ENCODE measurements at places on chromosomes 5 and 9.

- DNase-seq: no peak
- peak overlapping the region; percentile 35 for H3K27ac ChIP-seq
- H3K36me3 ChIP-seq: no peaks in the 10 kb centered on the region
- H3K4me3 ChIP-seq: no peak overlapping the region
- H3K4me1 ChIP-seq: peaks cover 13% of the 10 kb centered on the region
- no peaks in the 10 kb centered on the region for H3K27me3 ChIP-seq
Measured at GRCh38 chr5:72478684-72479083, 28.5 kb downstream of the ZNF366 start.

GRCh38 chr5:169521366-169521983 is 62.1 kb upstream of the SPDL1 start:
- H3K36me3 ChIP-seq: no peaks in the 10 kb centered on the region
- H3K4me3 ChIP-seq: no peak overlapping the region
- no peaks in the 10 kb centered on the region for H3K4me1 ChIP-seq
- no peak for DNase-seq
- no peaks in the 10 kb centered on the region for H3K27me3 ChIP-seq
- H3K27ac ChIP-seq: no peak overlapping the region

DNA sequence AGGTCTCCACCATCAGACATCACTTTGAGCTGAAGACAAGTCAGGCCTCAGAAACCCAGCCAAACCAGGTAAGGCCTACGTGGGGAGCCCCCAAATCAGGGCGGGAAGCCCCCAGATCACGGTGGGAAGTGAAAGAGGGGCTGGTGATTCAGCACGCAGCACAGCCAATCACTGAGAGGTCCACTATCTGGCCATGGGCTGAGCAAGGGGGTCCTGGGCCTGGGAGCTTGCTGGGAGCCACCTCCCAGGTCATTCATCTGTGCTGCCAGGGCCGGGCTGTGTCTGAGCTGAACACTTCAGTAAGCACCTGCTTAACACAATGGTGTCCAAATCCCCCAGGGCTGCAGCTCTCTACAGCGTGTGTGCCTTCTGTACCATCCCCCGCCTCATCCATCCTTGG is 15.5 kb downstream of the MED10 start:
- peaks cover 17% of the 10 kb centered on the region for H3K36me3 ChIP-seq
- H3K4me3 ChIP-seq: no peak overlapping the region
- no peaks in the 10 kb centered on the region for H3K27me3 ChIP-seq
- no peak for DNase-seq

GRCh38 chr9:127207734-127208410 is 56.7 kb upstream of the GARNL3 start:
- peaks cover 5% of the 10 kb centered on the region for H3K4me1 ChIP-seq
- no peak overlapping the region for H3K4me3 ChIP-seq
- no peak overlapping the region for H3K27ac ChIP-seq
- DNase-seq: no peak

DNA sequence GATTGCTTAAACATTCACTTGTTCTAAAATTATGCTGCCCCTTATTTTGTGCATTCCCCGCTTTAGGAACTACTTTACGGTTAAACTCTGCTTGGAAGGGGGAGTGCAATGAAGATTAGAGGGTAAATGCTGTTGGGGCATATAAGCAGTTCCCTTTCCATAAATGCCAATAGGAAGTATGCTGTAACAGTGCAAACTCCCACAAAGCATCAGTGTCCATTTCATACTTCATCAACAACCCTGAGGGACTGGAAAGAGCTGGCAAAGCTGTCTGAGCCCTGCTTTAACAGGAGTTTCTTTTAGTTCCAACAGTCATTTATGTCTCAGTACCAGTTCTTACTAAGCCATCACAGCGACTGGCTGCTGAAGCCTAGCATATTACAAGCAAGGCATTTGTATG is 1.8 kb downstream of the ACTL7A start:
- H3K4me3 ChIP-seq: no peak overlapping the region
- H3K4me1 ChIP-seq: no peaks in the 10 kb centered on the region
- H3K27me3 ChIP-seq: no peaks in the 10 kb centered on the region
- H3K27ac ChIP-seq: no peak overlapping the region

DNA sequence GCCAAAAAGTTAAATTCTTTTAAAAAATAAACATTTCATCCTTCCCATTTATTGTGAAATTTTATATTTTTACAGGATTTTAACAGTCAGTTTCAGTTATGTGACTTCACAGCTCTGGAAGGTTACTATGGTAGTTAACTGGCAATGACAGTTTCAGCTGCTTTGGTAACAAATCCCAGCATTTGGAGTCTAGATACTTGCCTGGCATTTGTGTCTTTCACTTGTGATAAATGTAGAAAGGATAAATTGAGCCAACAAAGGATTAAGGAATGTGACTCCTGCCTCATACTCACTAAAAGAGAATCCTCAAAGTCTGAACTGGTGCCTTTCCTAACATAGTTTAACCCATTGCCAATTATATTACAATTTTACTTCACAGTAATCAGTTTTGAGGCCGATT is 315.5 kb downstream of the FER start:
- no peaks in the 10 kb centered on the region for H3K36me3 ChIP-seq
- H3K4me1 ChIP-seq: peaks cover 35% of the 10 kb centered on the region
- H3K27me3 ChIP-seq: no peaks in the 10 kb centered on the region
- no peak overlapping the region for H3K4me3 ChIP-seq

- no peak overlapping the region for H3K4me3 ChIP-seq
- H3K27me3 ChIP-seq: no peaks in the 10 kb centered on the region
- H3K27ac ChIP-seq: no peak overlapping the region
- no peak for DNase-seq
- peaks cover 12% of the 10 kb centered on the region for H3K4me1 ChIP-seq
- H3K36me3 ChIP-seq: no peaks in the 10 kb centered on the region
Measured at GRCh38 chr5:98631311-98632054, 142.0 kb upstream of the RGMB start.

DNA sequence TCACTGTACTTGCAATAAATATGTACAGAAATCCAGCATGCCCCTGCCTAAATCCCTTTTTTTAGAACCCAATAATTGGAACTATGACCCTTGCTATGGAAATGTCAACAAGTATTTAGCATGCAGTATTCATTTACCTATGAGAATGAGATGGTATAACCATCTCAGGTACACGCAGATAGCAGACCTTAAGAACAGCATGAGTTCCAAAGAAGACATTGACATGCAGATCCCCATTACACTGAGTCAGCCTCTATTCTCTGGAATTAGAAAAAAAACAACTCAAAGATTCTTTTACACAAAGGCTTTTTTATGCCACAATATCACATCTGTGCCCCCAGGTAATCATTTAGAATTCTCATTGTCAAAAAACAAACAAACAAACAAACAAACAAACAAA is 325.6 kb upstream of the TLE4 start:
- no peaks in the 10 kb centered on the region for H3K27me3 ChIP-seq
- DNase-seq: no peak
- H3K27ac ChIP-seq: no peak overlapping the region
- H3K4me1 ChIP-seq: no peaks in the 10 kb centered on the region
- no peaks in the 10 kb centered on the region for H3K36me3 ChIP-seq

- DNase-seq: no peak
- H3K36me3 ChIP-seq: no peaks in the 10 kb centered on the region
- no peak overlapping the region for H3K4me3 ChIP-seq
- H3K27ac ChIP-seq: no peak overlapping the region
- H3K27me3 ChIP-seq: no peaks in the 10 kb centered on the region
Measured at GRCh38 chr9:16322849-16323248, 547.6 kb downstream of the BNC2 start.

DNA sequence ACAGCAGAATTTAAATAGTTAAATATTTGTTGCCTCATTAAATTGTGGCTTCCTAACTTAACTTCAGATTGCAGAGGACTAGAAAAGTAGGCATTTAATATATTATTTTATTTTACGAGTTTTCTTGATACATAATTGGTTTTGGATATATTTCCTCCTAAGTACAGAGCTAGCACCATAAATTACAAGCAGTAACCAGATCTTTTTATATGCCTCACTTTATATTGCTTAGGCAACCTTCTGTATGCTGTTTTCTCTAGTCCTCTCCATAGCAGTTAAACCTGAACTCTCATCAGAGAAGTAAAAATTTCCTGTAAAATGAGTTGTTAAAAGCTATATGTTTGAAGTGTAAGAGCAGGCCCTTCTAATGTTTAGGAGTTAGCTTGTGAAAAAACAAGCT is 144.2 kb downstream of the ZCCHC7 start:
- H3K36me3 ChIP-seq: no peaks in the 10 kb centered on the region
- H3K4me3 ChIP-seq: no peak overlapping the region
- H3K4me1 ChIP-seq: no peaks in the 10 kb centered on the region
- DNase-seq: no peak

DNA sequence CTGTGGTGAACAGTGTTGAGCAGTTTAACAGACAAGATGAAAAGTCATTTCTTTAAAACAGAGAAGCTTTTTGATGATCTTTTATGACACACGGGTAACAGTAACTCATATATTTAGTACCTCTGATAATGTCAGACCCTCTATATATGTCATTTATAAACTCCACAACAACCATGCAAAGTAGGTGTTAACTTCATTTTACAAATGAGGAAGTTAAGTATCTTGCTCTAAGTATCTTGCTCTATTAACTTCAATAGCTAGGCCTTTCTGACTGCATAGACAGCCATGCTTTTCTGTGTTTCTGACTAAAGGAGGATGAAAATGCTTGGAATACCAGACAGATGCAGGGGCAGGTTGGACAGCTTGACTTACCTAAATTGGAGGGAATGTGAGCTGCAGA is 1.8 kb downstream of the NUDT2 start:
- no peak for DNase-seq
- H3K36me3 ChIP-seq: no peaks in the 10 kb centered on the region
- peaks cover 51% of the 10 kb centered on the region for H3K4me1 ChIP-seq
- no peak overlapping the region for H3K27ac ChIP-seq

GRCh38 chr5:2335125-2335732 is 416.2 kb downstream of the IRX2 start:
- peak; percentile 55 for DNase-seq
- no peak overlapping the region for H3K27ac ChIP-seq
- no peaks in the 10 kb centered on the region for H3K4me1 ChIP-seq
- no peaks in the 10 kb centered on the region for H3K36me3 ChIP-seq
- H3K27me3 ChIP-seq: no peaks in the 10 kb centered on the region
- no peak overlapping the region for H3K4me3 ChIP-seq

- no peak overlapping the region for H3K4me3 ChIP-seq
- DNase-seq: no peak
- no peaks in the 10 kb centered on the region for H3K36me3 ChIP-seq
- H3K4me1 ChIP-seq: peaks cover 26% of the 10 kb centered on the region
Measured at GRCh38 chr9:125260561-125260960, 1.1 kb upstream of the GAPVD1 start.

- no peak overlapping the region for H3K27ac ChIP-seq
- H3K4me3 ChIP-seq: no peak overlapping the region
- no peaks in the 10 kb centered on the region for H3K27me3 ChIP-seq
- no peaks in the 10 kb centered on the region for H3K36me3 ChIP-seq
Measured at GRCh38 chr5:159135896-159136531, 36.3 kb upstream of the EBF1 start.

DNA sequence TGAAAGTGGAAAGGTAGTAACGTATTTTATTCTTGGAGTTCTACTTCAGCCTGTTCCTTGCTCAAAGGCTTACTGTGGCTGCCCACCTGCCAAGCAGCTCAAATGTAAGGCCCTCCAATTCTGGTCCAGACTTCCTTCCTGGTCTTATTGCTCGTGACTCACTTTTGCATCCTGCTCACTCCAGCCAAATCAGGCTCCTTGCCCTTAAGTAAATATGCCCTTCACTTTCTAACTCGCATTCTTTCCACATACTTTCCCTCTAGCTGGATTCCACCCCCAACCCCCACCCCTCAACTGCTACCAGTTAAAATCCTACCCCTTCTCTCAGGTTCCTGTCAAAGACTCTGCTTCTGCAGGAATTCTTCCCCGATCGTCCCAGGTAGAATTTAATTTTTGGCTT is 96.6 kb downstream of the GALNT10 start:
- peaks cover 42% of the 10 kb centered on the region for H3K4me1 ChIP-seq
- H3K4me3 ChIP-seq: no peak overlapping the region
- no peaks in the 10 kb centered on the region for H3K36me3 ChIP-seq
- no peaks in the 10 kb centered on the region for H3K27me3 ChIP-seq

- H3K4me3 ChIP-seq: no peak overlapping the region
- H3K36me3 ChIP-seq: peaks cover 12% of the 10 kb centered on the region
- DNase-seq: no peak
- no peaks in the 10 kb centered on the region for H3K27me3 ChIP-seq
- H3K27ac ChIP-seq: peak overlapping the region; percentile 78
Measured at GRCh38 chr5:172410160-172410559, 44.2 kb downstream of the SH3PXD2B start.

DNA sequence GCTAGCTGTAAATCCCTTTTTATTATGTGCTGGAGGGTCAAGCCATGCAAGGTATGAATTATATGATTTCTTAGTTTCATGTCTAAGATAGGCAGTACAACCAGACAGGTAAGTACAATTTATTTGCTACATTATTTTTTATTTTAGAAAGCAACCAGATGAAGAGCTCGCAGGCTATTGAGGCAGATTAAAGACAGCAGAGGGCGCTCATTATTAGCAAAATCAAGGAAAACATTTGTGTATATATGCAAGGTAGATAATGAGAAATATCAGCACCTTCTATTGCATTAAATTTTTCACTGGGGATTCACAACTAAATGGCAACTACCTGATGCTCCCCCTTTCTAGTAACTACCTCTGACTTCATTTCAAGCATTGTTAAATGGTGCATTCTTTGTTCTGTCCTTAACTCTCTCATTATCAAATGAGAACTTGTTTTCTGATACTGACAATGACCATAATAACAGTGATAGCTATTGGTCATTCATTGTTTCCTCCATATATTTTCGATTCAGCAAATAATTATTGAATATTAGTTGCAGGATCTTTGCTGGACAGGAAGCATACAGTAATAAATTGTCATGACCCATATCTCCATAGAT is 8.6 kb downstream of the SCGB3A2 start:
- H3K36me3 ChIP-seq: no peaks in the 10 kb centered on the region
- H3K4me1 ChIP-seq: no peaks in the 10 kb centered on the region
- no peak overlapping the region for H3K4me3 ChIP-seq

GRCh38 chr5:17330386-17330785 is 113.0 kb downstream of the BASP1 start:
- DNase-seq: no peak
- no peaks in the 10 kb centered on the region for H3K36me3 ChIP-seq
- H3K4me3 ChIP-seq: no peak overlapping the region
- no peaks in the 10 kb centered on the region for H3K27me3 ChIP-seq
- no peak overlapping the region for H3K27ac ChIP-seq
- H3K4me1 ChIP-seq: no peaks in the 10 kb centered on the region

DNA sequence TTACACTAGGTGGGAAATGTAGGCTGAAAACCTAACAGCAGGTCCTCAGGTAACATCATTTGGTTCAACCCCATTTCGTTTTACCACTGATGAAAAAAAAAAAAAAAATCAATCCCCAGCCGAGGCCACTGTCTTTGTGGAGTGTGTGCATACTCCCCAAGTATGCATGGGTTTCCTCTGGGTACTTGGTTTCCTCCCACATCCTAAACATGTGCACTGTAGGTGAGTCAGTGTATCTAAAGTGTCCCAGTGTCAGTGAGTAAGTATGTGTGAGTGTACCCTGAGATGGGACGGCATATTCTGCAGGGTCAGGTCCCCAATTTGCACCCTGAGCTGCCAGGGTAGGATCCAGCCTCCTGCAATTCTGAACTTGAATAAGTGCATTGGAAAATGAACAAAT is 966.5 kb upstream of the DMAC1 start:
- DNase-seq: no peak
- H3K4me1 ChIP-seq: no peaks in the 10 kb centered on the region
- no peaks in the 10 kb centered on the region for H3K36me3 ChIP-seq
- H3K4me3 ChIP-seq: no peak overlapping the region

Data from esophagus muscularis mucosa (tissue), 4 donors.